Aorta (tissue), 5 donors: ENCODE measurements at places on chromosomes 16 and 17. TPM values are rescaled to one million over a fixed set of nuclear protein-coding genes. Genes with fewer than 3 reads are reported as not detected.

Gene CDC27
- 100 TPM for total RNA-seq

Gene BPTF
- 121 TPM for total RNA-seq

DNA sequence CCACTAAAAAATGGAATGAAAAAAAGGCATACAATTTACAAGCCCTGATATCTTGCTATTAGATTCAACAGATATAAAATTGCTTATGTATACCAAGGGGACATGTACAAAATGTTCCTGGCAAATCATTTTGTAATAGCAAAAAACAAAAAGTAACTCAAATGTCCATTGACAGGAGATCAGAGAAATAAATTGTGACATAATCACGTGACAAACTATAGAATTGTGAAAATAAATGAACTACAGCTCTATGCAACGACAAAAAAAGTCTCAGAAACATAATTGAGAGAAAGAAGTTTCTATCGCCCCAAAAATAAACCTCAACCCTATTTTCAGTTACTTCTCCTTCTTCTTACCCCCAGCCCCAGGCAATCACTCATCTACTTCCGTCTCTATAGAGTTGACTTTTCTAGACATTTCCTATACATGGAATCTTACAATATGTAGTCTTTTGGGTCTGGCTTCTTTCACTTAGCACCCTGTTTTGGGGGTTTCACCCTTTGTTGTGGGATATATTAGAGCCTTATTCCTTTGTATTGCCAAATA lies 12.1 kb upstream of the ACE start:
- DNase-seq, result no peak

Gene NKD1
- 34.4 TPM for total RNA-seq

- no peak for DNase-seq
Measured at GRCh38 chr16:71315269-71315668, 26.1 kb upstream of the CMTR2 start.

- DNase-seq, result no peak
Measured at GRCh38 chr17:68359791-68360535, 68.7 kb downstream of the ARSG start.

DNA sequence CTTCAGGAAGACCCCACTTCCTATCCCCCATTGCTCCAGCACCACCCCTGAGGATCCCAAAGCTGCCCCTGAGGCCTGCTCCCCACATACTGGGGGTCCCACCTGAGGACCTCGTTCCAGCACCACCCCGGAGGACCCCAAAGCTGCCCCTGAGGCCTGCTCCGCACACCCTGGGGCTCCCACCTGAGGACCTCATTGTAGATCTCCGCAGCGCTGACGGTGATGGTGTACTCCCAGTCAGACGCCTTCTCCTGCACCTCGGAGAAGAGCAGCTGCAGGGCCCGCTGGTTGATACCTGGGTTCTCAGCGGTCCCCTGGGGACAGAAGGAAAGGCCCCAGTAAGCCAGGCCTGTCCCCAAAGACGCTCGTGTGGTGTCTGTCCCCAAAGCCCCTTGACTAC lies 26.4 kb downstream of the KATNB1 start:
- no peak for DNase-seq

Gene KCNG4
- total RNA-seq, result not detected

DNA sequence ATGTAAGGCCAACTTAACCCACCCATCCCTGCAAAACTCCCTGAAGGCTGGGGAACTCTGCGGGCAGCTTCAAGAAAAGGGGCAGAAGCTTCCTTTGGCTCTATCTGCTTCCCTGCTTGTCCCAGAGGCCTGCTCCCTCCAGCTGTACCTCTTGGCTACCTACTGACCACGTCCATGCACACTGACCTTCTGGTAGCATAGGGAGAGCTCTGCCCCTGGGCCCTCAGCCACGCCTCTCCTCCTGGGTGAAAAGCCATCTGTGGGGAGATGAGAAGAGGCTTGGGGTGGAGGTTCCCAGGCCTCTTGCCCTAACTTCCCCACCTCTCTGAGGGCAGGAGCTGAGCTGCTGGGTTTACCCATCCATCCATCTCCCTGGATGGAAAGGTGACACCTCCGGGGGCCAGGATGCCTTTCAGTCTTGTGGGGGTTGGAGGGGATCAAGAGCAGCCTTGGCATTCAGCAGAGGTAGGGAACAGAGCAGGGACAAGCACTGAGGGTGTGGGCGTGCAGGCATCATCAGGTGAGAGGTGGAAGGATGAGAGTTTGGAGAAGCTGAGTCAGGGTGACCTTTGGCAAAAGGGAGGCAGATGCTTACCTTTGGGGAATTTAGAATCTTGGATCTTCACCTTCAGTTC lies 23.4 kb upstream of the MFSD6L start:
- no peak for DNase-seq

DNA sequence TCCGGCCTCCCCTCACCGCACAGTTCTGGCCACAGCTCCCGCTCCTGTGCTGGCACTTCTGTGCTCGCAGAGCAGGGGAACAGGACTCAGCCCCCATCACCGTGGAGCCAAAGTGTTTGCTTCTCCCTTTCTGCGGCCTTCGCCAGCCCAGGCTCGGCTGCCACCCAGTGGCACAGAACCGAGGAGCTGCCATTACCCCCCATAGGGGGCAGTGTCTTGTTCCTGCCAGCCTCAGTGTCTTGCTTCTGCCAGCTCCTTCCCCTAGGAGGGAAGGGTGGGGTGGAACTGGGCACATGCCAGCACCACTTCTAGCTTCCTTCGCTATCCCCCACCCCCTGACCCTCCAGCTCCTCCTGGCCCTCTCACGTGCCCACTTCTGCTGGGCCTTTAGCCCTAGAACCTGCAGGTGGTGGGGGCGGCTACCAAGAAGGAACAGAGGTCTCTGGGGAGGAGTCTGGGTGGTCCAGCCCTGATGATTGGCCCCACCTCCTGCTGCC lies 645 bp upstream of the ELMO3 start:
- DNase-seq, result no peak
